D341Med (cell line): ENCODE measurements at places on chromosomes 12 and 14.

DNA sequence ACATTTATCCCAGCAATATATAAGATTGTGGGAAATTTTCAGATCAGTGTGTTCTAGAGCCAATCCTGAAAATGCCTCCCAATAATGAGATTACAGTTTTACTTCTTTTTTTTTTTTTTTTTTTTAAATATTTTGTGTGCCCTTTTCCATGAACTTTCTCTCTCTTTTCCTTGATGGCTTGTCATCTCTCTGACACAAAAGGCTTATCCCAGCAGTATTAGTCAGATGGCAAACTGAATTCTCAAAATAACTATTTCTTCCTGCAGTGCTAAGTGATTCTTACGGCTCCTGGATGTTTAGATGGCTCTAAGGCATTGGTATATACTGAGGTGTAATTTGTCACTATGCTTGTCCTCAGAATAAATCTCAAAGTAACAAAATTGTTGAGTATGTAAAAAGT is 86.7 kb downstream of the LRP6 start:
- no peak for DNase-seq

DNA sequence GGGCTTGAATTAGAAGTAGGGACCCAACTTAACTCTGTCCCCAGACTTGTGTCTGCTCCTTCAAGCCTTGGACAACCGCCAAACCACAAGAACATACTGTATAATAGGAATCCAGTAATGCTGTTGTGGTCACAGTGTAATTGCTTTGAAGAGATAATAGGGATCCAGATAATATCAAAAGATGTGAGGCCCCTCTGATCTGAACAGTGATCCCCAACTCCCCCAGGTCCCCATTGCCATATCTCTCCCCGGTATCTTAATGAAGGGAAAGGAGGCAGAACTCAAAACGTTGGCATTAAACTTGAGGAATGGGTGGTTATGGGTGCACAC is 8.5 kb upstream of the PLEKHH1 start:
- no peak for DNase-seq

DNA sequence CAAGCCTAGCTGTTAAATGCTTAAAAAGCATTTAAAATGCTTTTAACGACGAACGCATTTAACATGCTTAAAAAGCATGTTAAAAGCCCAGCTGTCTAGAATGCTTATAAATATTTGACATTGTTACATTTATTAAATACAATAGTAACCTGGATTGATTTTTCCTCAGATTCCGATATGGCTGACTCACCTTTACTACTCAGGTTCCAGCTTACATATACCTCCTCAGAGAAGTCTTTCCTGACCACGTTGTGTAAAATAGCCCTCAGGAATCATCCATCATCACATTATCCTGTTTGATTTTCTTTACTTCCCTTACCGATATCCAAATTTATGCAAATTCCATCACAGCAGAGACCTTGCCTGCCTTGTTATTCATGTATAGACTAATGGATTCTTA is 51.4 kb downstream of the SLC41A2 start:
- no peak for DNase-seq

DNA sequence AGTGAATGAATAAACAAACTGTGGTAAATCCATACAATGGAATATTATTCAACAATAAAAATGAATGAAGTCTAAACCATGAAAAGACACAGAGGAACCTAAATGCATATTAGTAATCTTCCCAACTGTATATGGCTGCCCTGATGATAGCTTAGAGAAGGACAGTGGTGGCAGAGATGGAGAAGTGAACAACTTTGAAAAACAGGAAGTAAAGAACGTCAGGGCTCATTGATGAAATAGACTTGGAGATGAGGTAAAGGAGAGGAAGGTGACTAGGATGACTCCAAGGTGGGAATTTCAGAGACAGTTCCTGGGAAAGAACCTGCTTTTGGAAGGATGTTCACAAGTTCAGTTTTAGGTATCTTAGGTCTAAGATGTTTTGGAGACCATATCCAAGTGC is 36.3 kb upstream of the NT5DC3 start:
- no peak for DNase-seq

DNA sequence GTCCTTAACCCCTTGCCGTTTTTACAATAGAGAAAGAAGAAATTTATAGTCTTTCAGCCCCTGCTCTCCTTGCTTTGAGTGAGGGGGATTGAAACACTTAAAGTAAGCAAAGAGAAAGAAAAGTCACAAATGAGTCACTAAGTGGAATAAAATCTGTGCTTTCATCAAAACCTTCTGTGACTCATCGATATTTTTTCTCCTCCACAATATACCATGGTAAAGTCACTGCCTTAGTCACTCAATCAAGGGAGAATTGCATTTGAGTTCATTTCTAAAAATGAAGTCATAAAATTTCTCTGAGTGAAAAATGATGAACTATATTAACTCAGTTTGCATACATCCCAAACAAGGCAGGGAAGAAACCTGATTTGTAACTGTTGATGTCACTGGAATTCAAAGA is 470.3 kb downstream of the FOXG1 start:
- DNase-seq, result no peak

- DNase-seq, result no peak
These were observed 54.6 kb downstream of the ACTN1 start for GRCh38 chr14:68924186-68925158.

DNA sequence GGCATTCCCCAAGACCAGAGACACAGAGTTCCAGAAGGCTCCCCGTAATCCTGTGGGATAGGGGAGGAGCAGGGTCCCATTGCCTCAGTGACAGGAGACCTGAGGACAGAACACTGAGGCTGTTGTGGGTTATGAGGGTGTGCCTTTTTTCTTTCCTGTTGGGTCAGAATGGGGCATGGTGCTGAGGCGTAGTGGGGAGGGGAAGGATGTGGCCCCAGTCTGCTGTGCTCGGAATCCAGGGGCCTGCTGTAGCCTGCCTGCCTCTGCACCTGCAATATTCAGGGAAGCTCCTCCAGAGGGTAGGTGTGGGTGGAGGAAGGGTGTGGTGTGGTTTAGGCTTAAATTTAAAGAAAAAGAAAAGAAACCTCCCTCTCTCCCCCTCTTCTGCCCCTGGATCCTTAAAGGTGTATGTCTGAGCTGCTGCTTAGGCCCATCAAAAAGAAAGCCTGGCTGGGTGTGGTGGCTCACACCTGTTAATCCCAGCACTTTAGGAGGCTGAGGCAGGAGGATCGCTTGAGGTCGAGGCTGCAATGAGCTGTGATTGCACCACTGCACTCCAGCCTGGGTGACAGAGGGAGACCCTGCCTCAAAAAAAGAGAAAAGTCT is 18.7 kb downstream of the PLEKHG3 start:
- no peak for DNase-seq

DNA sequence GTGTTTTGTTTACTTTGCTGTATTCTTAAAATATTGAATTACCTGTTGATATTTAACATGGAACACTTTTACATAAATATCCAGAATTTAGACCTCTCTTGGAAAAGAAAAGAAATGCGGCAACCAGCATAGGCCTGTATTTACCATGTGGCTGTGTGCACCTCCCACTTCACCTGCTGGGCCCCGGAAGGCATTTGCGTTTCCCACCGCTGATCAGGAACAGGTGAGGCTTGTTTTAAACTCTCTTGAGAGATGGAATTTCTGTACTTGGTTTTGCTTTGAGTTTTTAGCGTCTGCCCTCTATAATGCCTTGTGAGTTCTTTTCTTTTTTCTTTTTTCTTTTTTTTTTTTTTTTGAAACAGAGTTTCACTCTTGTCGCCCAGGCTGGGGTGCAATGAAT is 124.2 kb downstream of the GLT1D1 start:
- no peak for DNase-seq

DNA sequence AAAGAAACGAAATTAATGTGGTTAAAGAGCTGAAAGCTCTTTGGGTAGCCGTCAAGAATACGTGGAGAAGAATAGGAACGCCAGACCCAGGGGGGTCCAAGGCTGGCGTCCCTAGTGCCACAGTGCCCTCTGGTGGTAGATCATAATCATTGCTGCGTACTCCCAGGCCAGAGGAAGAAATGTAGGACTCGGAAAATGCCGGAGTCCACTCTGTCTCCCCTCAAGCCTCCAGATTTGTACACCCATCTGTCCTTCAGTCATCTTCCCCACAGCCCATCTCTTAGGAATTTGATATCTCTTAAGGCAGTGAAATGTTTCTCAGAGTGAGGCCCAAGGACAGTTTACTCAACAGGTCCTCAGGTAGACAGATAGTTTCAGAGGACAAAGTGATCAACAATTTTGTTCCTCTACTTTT is 25.4 kb upstream of the PLEKHG6 start:
- peak; percentile 91 for DNase-seq

GRCh38 chr12:6724409-6724797 is 557 bp downstream of the COPS7A start:
- DNase-seq, result peak; percentile 49

- DNase-seq, result no peak
These were observed 218.7 kb downstream of the DIO2 start for GRCh38 chr14:79992407-79993198.

GRCh38 chr14:68692916-68693771 is 99.7 kb downstream of the ZFP36L1 start:
- no peak for DNase-seq

GRCh38 chr14:37618498-37619028 is 23.1 kb downstream of the TTC6 start:
- no peak for DNase-seq

- DNase-seq, result no peak
These were observed 6.8 kb downstream of the HNRNPC start for GRCh38 chr14:21262410-21262809.

DNA sequence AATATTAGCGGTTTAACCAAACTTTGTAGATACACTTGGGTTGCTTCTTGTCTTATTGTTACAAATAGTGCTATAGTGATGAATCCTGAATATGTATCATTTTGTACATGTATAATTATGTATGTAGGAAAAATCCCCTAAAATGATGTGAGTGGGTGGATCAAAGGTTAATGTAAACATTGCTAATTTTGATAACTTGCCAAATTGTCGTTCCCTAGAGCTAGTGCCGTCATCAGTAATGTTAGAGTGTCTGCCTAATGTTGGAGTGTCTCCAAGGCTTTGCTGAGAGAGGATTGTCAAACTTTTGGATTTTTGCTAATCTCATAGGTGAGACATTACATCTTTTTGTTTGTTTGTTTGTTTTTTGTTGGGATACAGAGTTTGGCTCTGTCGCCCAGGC is 44.4 kb downstream of the AEBP2 start:
- no peak for DNase-seq

DNA sequence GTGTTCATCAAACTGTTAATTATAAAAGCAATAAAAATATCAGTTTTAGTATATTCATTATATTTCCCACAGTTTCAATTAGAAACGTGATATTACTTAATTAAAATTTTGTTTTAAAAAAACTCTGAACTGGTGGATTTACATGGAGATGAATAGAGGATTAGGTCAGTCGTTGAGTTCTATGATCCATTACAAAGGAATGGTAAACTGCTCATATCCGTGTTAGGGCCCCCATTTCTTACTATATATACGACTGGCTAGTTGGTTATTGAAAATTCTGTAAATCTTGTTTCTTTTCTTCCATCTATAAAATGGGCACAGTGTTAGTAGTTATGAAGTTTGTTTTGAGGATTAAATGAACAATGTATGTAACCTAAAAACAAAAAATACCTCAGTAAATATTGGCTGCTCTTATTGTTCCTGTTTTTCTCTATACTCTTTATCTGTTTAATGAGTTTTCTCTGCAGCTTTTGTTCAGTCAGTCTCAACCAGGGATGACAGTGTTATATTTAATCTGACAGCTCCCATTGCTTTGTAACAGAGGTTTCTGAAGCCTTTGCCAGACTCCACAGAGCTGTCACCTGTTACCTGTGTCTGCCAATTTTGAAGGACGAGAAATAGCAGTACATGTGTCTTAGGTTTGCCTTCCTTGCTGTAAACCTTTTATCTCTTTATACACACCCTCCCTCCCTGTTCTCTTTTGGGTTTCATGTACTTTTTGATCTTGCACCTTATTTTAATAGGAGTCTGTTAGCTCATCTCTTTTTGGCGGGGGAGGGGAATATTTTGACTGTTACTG is 41.5 kb downstream of the FRS2 start:
- no peak for DNase-seq

DNA sequence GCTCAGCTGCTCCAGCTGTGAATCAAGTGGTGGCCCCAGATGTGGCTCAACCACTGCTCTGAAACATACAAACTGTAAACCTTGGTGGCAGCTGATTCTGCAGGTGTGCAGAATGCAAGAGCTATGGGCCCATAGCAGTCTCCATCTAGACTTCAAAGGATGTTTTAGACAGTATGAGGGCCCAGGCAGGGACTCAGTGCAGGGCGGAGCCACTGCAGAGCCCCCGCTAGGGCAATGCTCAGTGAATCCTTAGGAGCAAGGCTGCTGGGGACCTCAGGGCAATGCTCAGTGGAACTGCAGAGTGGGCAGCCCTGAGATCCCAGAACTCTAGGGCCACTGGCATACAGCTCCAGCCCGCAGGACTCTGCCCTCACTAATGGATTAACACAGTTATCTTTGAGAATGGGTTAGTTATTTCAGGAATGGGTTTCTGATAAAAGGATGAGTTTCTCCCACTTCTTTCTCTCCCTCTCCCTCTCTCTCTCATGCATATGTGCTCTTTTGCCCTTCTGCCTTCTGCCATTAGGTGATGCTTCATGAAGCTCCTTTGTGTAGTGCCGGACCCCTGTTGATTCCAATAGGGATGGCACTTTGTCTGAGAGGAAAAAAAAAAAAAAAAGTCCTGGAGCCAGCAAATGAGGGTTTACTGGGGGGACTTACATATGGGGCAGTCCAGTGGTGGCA is 48.4 kb upstream of the JDP2 start:
- DNase-seq, result no peak

- DNase-seq, result no peak
These were observed 3.5 kb upstream of the CLEC1A start for GRCh38 chr12:10102322-10102721.

- DNase-seq, result no peak
These were observed 209.2 kb downstream of the PHLDA1 start for GRCh38 chr12:75822416-75822815.

DNA sequence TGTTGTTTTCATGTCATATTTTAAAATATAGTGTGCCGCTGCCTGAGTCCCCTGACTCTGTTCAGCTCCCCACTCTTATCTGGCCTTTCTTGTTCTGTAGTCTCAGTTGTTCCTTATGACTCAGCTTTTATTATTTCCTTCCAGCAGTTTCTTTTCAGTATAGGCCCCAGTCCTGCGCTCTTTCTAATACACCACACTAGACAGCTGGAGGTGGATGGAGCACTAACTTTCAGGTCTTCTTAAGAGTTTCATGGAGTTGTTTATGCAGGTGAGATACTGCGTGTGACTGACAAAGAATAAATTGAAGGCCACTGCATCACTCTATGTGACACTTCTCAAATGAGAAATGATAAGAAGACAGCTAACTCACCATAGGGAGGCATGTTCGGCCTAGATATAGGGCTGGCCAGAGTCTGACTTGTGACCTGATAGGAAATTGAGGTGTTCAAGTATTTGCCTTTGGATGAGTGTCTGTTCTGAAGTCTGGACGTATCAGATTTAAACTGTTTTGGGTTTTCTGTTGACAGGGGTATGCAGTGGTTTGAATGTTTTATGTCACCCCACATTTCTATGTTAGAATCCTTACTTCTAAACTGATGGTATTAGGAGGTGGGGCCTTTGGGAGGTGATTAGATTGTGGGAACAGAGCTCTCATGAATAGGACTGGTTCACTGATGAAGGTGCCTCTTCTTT is 60.8 kb upstream of the CLMN start:
- DNase-seq, result no peak
